ENCODE measurements at places on chromosomes 7 and 10.

DNA sequence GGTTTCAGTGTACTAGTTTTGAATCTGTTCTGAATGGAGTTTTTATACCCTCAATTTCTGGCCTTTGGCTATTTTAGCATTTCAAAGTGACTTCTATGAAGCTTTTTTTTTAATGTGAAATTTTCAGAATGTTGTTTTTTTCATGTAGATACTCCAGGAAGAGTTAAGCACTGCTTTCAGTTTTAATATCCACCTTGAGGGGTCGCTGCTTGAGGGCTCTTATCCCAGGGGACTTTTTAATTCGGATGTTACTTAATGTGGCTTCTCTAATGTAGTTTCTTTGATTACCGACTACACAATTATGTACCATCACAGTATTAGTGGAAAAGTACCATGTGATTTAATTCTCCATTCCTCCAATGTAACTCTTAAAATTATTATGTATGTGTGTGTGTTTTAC lies 5.2 kb downstream of the IFIT5 start:
- peak; percentile 33 for DNase-seq

DNA sequence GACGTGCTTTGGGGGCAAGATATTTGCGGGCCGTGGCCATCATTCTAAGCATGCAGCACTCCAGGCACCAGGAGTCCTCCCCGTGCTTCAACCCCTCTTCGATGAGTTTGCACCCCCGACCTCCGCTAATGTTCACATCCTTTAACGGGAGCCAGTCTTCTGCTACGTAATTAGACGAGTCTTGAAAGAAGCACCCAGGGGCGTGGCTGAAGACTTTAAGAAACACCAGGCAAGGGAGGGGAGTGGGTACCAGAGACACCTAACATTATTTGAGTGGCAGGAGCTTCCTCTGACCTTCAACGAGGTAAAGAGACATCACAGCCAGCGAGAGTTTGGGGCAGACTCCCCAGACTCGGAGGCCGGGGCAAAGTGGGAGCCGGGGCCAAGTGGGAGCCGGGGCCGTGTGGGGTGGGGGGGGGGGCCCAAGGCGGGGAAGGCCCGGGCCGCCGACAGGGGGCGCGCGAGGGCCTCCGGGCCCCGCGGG lies 31.1 kb upstream of the TOMM7 start:
- DNase-seq, result peak; percentile 66

GRCh38 chr7:12930534-12930933 lies 243.1 kb downstream of the ARL4A start:
- no peak for DNase-seq

- no peak for DNase-seq
Observed at GRCh38 chr10:116402858-116403257, 24.8 kb upstream of the PNLIPRP3 start.

DNA sequence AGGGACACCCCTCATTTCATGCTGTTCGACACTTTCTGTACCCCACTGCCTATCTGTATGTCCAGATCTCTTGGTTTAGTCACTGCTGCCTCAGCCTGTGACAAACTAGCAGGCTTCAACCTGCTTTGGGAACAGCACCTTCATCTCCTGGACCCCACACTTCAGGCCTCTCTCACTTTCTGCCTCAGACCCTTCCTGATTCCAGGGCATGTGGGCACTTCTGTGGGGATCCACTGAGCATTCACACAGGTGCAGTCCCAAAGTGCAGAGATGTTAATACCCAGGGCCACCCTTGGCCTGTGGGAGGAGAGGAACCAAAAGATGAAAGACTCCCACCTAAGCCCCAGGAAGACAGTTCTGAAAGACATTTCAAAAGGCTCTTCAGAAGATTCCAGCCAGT lies 29.4 kb upstream of the C10orf71 start:
- DNase-seq, result no peak

Data from T-cell (primary cell).